ENCODE measurements at places on chromosomes 6 and 20.
A peak's percentile ranks its signal among the peaks of the same experiment; 100 is the strongest.

DNA sequence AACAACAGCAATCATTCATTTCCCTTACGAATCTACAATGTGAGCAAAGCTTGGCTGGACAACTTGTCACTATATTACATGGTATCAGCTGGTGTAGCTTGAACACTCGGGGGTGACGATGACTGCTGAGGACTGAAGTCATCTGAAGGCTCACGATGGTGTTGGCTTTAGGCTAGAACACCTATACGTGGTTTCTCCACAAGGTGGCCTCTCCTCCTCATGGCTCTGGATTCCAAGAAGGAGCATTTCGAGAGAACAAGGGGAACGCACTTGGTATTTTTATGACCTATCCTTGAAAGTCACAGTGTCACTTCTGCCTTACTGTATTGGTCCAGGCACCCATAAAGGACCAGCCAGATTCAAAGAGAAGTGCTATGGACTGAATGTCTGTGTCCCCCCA is 37.5 kb upstream of the ADGRF1 start:
- DNase-seq = no peak

DNA sequence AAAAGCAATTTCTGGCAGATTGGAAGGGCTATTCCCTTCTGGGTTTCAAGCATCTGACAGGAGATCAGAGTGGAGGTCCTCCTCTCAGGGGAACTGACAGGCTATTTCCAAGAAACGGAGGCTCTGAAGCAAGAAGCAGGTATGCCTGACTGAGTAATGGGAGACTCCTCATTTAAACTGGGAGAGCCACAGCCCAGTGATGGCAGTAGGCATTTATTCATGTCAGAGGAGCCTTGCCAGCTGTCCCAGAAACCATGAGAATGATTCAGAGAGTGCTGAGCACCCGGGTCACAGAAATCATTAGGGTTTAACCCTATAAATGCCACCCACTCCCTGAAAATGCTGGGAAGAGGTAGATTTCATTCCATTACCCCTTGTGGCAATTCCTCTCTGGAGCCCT is 247.5 kb upstream of the RNF217 start:
- no peak for DNase-seq

- DNase-seq = no peak
These were observed 70.2 kb upstream of the EEF1E1 start for GRCh38 chr6:8172530-8172929.

GRCh38 chr6:155441112-155441465 is 14.6 kb downstream of the NOX3 start:
- no peak for DNase-seq

DNA sequence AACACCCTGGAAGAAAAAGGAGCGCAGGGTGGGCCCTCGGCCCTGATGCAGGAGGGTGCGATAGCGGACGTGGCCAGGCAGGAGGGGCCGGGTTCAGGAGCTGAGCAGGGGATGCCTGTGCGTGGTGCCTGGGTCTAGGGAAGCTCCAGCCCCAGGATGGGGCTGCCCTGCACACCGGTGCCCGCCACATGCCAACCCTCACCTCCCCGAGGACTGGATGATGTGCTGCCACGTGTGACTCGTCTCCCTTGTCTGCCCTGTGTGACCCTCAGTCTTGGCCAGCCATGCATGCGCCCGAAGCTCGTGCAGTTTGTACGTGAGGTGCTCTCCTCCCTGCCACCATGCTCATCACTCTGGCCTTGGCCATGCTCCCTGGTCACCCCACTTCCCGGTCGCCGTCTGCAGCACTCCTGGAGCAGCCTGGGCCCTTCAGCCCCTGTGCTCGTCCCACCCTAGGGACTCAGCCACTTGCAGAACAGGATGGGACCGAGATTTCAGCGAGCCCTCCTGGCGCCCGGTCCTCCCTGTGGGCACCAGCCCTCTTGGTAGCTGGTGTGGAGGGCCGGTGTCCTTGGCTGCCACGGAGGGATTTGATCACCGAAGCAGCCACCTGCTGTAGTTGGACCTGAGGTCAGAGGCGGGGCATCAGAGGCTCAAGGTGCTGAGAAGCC is 4.3 kb upstream of the COL20A1 start:
- no peak for DNase-seq

GRCh38 chr20:35432430-35432735 is 5.6 kb downstream of the GDF5 start:
- DNase-seq = no peak

DNA sequence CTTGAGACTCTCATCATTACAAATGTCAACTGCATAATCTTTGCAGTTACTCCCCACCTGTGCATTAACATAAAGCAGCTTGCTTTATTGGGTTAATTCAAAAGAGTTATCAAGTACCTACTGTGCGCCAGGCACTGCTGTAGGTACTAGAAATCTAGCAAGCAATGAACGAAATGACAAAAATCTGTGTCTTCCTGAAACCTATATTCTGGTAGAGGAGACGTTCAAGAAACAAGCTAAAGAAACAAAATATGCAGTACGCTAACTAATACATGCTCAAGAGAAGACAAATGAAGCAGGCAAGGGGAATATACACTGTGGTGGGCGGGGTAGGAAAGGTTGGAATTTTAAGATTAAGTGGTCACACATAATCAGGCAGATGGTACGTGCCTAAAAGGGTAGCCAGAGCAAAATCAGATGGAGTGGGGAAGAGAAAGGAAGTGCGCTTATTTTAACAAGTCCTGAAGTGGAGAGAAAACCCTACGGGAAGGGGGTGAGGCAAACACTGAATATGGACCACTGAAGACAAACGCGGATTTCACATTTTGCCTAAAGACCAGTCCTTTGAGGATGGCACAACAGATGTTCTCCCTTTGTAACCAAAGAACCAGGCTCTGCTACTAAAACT is 1.2 kb downstream of the ELOVL2 start:
- DNase-seq = no peak

DNA sequence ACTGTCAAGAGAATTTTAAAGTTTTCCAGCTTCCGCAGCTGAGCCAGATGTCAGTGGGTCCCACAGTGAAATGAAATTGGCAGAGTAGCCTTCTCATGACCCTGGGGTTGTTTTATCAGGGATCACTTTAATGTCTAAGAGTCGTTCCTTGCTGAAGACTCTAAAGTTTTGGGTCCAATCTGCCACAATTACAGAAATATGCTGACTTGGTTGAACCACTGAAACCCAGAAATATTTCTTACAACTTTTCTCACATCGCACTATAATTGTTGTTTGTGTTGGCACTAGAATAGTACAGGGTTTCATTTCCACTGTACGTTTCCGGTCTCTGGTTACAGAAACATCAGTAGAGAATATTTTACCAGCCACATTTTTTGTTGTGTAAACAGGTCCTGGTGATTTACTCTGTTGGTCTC is 109.0 kb downstream of the HMGCLL1 start:
- no peak for DNase-seq

GRCh38 chr20:21106171-21107017 is at the start of gene LINC00237:
Gene LINC00237 (minus strand): TSS chr20:21106358.
- no peak for DNase-seq

GRCh38 chr6:156807795-156808194 is 30.6 kb downstream of the ARID1B start:
- DNase-seq = no peak

DNA sequence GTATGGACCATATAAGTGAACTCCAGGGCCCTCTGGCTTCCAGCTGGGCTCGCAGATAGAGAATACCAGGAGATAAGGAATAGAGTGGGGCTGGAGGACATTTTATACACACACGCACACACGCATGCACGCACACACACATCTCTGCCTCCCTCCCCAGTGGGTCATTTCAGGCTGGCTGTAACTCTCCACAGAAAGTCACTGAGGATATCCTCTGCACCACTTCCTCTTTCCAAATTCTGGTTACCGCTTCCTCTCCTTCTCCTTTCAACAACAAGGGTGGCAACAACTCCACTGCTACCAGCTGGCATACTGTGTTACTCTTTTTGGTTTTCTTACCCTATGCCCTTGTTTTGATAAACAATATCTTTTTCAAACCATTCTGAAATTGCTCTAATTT is 280.2 kb downstream of the COL12A1 start:
- DNase-seq = no peak

GRCh38 chr6:126086560-126086959 is 100.2 kb downstream of the TRMT11 start:
- DNase-seq = no peak

DNA sequence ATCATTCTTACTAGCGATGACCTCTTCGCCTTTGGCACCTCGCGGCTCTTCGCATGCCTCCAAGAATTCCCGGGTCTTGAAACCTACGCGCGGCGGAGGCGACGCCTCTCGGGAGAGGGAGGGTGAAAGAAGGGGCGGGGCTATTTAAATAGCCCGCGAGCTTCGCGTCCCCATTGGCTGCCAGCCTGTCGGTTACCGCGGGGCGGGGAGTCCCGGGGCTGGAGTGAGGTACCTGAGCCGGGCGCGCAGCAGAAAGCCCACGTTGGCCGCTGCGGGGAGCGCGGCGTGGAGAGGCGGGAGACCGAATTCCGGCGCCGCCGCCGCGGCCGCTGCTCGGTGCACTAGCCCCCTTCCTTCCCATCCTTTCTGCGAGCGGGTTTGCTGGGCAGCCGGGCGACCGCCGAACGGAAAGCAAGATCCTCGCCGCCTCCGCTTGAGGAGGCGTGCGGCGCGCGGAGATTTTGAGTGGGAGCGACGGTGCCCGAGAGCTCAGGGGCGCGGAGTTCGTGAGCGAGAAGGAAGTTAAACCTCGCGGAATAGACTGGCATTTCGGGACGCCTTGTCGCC is at the start of gene BMP6:
TSS of gene BMP6 (plus strand) at position 251 of the 567 bp plus-strand sequence. CDS start 857 bp downstream, outside the sequence.
- peak; percentile 12 for DNase-seq

GRCh38 chr20:50686821-50687220 is 4.5 kb downstream of the RIPOR3 start:
- DNase-seq = no peak

- no peak for DNase-seq
These were observed 140.5 kb upstream of the CDYL start for GRCh38 chr6:4635666-4636065.
